Stimulated activated CD4-positive, alpha-beta T cell treated with anti-CD3 and anti-CD28 coated beads, Interleukin-15, amount 100 ng/mL, for 1 hour (primary cell): ENCODE measurements at places on chromosomes 2 and 18.

GRCh38 chr2:193382583-193382982, 1187.8 kb upstream of the TMEFF2 start:
- no peak for DNase-seq

DNA sequence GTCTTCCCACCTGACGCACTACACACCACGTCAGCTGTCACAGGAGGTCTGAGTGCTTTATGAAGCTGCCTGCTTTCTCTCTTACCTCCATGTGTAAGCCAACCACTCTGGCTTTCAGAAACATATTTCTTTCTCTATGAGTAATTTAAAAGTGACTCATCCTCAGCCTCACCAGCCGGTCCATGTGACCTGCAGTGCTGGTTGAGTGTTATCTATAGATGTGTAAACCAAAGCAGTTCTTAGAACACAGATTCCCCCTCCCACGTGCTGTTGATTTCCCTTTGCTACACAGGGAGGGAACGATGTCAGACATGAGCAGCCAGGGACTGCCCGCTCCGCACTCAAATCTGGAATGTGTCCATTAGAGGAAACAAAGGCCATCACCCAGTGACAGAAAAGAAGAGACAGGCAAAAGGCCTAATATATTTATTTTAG, 157.8 kb downstream of the BCL2 start:
- peak; percentile 56 for DNase-seq

- DNase-seq, result no peak
Measured at GRCh38 chr2:199819746-199820145, 31.2 kb downstream of the FTCDNL1 start.

DNA sequence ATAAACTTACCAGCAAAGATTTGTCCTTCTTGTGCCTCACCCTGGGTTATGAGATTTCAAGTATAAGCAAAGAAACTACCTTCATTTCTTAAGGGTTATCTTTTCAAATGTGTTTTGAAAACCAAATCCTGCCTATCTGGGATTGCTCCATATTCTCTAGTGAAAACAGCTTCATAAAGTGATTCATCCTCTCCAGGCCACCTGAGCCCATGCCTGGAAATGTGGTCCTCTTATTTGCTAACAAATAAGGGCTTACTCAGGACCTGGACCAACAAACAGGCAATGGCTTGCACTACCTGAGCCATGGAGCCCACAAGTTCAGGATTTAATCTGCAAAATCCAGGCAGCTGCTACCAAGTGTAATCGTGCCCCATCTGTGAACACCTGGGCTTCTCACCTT, 234.4 kb upstream of the RBBP8 start:
- DNase-seq, result no peak

- no peak for DNase-seq
Measured at GRCh38 chr2:64860276-64860885, 128.8 kb upstream of the SLC1A4 start.
